ENCODE measurements at places on chromosomes 16 and 17.

DNA sequence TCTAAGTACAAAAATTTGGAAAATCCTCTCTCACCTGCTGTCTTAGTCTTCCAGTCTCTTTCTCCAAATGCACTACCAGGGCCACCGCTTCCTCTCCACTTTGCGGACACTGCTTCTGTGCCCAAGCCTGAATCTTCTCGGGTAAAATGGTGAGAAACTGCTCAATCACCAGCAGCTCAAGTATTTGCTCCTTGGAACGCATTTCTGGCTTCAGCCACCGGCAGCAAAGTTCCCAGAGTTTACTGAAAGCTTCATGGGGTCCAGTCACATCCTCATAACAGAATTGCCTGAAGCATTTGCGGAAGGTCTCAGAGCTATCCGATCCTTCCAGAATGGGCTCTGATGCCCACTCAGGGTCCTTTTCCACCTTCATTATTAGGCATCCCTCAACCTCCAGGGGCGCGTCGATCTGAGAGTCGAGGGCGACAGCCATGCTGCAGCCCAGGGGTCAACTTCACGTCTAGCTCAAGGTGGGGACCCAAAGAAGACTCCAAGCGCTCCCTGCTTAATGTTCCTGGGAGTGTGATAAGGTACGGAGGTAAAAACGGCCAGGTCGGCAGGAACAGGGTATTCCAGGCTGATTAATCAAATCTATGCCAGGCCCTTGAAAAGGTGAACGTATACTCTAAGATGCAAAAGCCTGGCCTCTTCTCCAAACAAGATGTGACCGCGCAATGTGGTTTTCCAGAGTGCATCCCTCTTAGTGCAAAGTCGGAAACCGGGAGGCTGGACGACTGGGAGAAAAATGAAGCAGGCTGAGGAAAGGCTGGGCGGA lies 763 bp downstream of the ZKSCAN2 start:
- DNase-seq, result peak; percentile 23

DNA sequence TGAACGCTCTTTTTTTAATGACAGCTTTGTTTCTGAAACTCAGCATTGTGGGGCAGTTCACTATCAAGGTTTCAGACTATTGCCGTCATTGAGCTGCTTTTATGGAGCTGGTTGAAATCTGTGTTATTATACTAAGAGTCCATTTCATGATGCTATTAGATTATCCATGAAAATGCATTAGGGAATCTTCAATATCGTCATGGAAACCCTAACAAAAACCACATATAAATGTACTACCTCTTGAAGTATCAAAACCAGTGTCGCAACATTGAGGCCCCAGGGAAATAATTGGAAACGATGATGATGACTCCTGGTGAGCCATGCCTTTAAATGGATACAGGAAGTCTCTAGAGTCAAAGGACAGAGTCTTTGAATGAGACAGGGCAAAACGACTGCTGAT lies 231.6 kb upstream of the CPHXL start:
- no peak for DNase-seq

- DNase-seq, result no peak
Measured at GRCh38 chr16:51236583-51236982, 85.5 kb upstream of the SALL1 start.

GRCh38 chr17:49063652-49064051 lies 66.5 kb downstream of the IGF2BP1 start:
- DNase-seq, result no peak

DNA sequence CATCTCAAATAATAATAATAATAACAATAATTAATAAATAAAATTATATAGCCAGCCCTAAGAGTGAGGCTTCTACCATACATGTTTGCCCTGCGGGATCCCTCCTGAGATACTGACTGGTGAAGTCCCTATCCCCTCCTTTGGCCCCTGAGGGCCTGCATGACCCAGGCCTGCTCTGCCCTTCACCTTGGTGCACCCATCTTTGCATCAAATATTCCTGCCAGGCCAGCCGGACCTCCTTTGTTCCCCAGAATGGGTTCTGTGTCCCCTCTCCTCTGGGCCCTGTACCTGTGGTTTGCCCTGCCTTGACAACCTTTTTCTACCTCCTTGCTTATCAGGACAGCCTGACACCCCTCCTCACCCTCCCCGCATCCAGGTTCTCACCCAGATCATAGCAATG lies 2.0 kb upstream of the RNF112 start:
- no peak for DNase-seq

Measured in germinal center (tissue), 1 donor.